ENCODE measurements at places on chromosomes 1 and 21.

DNA sequence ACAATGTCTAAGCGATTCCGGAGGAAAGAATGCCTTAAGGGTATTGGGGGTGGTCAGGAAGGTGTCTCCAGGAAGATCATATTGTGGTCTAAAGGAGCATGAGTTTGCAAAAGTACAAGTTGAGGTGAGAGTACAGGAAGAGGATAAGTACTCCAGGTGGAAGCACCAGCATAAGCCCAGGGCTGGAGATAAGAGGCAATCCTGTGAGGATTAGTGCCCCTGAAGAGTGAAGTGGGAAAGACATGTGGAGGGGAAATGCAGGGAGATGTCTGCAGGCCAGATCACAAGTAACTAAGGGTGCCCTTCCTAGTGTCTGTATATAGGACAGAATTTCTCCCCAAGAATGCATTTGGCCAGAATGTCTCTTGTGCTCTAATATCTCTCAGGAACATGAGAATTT, 188.3 kb upstream of the DPT start:
- DNase-seq = no peak

DNA sequence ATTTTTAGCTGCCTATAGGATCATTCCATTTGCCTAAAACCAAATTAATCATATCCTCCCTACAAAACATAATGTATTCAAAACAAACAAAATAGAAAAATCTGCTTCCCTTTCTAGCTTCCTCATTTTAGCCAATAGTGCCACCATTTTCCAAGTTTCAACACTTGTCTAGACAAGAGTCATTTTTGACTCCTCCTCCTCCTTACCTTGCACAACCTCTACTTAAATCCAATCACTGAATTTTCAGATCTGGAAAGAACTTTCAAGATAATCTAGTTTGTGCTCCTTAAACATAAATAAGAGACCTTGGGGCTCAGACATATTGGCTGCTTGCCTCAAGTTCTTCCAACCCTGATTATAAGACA, 7.4 kb downstream of the STX6 start:
- no peak for DNase-seq

GRCh38 chr21:40331804-40332203, 464.6 kb downstream of the PCP4 start:
- no peak for DNase-seq

DNA sequence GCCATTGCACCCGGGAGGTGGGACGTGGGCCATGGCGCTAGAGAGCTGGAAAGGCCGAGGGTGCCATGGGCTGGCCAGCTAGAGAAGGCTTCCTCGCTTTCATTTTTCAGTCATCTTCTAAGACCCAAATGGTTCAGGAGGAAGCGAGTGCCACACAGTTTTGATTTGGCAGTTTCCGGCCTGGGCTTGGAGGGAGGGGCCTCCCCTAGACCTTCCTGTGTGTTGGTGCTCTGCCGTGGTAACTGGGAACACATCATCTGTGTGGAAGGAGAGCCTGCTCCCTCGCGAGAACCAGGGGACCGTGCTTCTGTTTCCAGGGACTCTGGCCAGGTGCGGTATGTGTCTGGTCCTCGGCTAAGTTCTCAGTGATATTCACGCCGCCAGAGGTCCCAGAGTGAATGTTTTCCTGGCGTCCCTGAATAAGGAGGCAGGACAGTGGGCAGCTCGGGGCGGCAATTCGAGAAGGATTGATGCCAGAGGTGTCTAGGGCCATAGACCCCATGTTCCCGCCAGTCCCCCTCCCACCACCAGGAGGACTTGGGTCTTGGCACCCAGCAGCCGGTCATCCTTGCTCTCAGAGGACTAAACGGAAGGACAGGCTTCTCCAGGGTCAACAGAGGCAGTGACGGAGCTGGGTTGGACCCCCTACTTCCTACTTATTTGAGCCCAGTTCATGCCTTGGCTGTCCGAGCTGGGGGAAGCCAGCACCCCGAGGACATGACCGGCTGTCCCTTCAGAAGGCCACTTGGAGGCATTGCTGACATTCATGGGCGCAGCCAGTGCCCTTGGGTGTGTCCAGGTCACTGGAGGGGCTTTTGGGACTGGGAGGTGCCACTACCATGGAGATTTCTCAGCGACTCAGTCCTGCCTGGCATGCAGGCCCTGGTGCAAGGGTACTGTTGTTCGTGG, 2.7 kb upstream of the NPHP4 start:
- no peak for DNase-seq

DNA sequence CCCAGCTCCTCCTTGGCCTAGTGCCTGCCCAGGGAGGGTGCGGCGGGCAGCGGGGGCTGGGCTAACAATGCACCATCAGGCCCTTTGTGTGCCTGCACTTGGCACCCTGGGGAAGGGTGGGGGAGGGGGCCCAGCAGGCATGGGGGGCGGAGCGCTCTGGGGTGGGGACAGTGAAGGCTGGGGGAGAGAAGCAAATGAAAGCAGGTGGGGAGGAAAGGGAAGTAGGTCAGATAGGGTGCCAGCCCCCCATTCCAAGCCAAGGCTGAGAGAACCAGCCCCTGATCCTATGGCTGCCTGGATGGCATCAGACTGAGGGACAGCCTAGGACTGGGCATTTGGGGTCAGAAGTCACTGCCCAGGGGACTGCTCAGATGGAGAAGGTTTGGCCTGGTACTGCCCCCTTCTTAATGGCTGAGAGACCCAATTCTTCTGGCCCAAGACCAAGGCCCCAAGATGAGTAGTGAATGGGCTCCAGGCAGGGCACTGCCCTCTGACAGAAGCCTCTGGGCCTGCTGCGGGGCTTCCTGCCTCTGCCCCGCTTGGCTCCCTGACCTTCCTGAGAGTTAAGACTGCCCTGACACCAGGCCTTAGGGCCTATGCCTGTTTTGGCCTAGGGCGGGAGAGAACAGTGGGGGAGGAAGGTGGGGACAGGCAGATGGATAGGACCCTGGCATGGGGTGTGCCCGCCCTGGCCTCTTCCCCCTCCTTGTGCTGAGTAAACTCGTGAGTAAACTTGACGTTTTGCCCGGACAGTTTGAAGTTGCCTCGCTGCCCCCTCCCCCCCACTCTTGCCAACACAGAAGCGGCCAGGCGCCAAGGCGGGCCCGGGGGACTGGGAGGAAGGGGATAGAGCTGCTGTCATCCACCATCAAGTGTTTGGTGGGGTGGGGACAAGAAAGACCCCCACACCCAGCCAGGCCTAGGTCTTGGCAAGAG, 2.7 kb downstream of the ZBTB7B start:
- DNase-seq = no peak

GRCh38 chr1:115969509-115969908, 6.8 kb upstream of the SLC22A15 start:
- DNase-seq = no peak

GRCh38 chr1:248404024-248404423, 1.2 kb downstream of the OR2T1 start:
- no peak for DNase-seq
